ENCODE measurements at places on chromosomes 2 and 18.

DNA sequence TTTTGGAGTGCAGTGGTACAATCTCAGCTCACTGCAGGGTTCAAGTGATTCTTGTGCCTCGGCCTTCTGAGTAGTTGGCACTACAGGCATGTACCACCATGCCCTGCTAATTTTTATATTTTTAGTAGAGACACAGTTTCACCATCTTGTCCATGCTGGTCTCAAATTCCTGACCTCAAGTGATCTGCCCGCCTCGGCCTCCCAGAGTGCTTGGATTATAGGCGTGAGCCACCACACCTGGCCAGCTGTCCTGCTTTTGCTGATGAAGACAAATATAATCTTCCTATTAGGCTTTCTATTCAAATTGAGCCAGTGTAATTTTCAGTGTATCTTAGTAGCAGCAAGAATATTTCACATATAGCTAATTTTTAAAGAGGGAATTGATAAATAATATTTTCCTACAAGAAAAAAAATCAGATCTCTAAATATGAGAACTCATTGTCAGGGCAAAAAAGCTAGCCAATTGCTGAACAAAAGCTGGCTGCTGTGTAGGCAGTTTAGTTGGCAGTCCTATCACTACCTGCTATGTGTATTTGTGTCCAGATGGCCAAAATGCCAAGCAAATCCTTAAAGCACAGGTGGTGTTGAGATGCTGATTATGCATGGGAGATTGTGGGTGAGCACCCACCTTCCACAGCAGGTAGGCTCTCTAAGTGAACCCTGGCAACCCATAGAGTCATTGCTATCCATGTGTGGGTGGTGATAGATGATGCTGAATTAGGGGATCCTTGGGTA lies 60.8 kb upstream of the STAM2 start:
- DNase-seq, result no peak

DNA sequence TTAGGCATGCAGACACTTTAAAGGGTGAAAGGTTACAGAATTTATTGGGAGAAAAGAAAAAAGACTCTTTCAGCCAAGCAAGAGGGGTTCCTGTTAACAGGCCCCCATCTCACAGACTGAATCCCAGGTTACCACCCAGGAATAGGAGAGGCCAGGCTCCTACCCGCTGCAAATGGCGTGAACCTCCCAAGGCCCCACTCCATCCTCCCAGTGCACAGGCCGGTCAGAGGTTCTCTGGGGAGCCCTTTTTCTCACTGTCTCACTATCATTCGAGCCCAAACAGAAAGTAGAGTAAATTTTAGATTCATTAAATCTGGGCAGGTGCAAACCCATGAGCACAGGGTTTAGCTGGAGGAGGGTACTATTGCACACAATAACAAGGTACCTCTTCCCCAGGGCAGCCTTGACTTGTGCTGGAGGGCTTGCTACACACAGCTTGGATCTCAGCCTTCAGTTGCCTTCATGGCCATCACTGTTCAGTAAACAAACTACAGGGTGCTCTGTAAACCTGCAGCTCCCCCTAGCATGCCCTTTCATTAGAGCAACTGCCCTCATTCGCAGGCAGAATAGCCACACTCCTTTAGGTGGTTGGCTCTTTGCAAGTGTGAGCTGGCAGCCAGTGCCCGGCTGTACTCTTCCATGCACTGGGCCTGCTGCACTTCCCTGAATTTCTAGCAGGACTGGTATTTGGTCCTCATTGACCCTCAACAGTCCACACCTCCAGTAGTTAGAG lies 7.3 kb upstream of the PLEK start:
- no peak for DNase-seq

- DNase-seq, result no peak
Observed at GRCh38 chr2:117853316-117853715, 38.8 kb downstream of the DDX18 start.

DNA sequence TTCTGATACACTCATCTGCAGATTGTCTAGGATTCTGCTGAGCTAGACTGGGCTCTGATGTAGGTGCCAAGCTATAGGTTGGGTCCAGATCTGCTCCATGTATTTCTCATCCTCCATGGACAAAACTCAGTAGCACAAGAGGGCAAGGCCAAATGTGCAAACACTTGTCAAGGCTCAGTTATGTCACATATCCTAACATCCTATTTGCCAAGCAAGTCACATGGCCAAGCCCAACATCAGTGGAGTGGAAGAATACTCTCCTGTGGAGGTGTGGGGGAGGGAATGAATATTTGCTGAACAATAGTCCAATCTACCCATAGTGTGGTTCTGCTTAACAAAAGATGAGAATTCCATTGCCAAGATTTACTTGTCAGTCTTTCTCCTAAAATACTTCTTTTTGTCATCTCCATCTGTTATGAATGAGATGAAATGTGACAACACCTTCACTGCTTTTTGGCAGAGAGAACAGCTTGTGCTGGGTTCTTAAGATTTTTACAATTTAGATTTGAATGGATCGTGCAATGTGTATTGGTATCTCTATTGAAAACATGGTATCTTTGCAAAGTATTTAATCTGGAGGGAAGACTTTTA lies 89.9 kb downstream of the OXER1 start:
- no peak for DNase-seq

DNA sequence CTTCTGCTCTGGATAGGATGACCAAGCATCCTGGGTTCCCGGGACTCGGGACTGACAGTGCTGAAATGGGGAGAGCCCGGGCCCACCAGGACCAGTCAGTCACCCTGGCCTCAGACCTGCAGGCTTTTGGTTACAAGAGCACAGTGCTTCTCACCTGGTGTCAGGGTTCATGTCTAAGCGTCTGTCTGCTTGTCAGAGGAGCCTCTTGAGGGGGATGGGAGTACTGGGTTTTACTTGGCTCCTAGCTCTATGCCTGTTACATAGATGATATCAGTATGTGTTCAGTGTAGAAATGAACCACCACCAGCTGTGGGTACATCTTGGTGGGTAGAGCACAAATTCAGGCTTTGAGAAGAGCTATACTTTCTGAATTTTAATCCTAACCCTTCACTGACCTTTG lies 29.9 kb downstream of the PCARE start:
- no peak for DNase-seq

- DNase-seq, result no peak
Observed at GRCh38 chr18:76985156-76985950, 147.2 kb downstream of the MBP start.

DNA sequence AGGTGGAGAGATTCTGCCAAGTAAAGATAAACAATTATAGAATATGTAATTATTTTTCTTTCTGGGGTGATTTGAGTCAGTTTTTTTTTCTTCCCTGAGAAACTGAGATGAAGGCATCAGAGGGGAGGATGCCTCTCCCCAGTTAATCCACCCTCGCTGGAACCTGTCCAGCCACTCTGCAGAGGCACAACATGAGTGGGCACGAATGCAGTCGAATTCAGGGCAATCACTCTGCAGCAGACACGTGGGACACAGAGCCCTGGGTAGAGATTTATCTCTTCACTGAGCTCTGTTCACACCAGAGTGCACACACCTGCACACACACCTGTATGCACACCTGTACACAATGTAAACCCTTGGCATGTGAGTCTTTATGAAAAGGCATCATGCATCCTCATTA lies 154.2 kb downstream of the DCDC2C start:
- DNase-seq, result no peak

GRCh38 chr2:238567996-238568395 lies 141.3 kb downstream of the ASB1 start:
- DNase-seq, result no peak

DNA sequence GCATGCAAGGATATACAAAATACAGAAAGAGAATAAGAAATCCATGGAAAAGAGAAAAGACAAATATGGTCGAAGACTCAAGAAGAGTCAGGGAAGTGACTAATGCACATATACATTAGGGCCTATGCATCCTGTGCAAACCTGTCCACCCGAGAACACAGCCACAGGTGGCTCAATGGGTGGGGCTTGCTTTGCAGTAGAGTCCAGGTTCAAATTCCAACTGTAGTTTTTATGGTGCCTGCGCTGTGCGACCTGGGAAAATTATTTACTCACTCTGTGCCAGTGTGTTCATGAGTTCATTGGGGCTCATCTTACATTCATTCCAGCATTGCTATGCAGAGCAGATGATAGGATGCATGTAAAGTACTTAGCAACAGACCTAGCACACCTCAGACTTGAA lies 244.7 kb downstream of the CTNNA2 start:
- no peak for DNase-seq

DNA sequence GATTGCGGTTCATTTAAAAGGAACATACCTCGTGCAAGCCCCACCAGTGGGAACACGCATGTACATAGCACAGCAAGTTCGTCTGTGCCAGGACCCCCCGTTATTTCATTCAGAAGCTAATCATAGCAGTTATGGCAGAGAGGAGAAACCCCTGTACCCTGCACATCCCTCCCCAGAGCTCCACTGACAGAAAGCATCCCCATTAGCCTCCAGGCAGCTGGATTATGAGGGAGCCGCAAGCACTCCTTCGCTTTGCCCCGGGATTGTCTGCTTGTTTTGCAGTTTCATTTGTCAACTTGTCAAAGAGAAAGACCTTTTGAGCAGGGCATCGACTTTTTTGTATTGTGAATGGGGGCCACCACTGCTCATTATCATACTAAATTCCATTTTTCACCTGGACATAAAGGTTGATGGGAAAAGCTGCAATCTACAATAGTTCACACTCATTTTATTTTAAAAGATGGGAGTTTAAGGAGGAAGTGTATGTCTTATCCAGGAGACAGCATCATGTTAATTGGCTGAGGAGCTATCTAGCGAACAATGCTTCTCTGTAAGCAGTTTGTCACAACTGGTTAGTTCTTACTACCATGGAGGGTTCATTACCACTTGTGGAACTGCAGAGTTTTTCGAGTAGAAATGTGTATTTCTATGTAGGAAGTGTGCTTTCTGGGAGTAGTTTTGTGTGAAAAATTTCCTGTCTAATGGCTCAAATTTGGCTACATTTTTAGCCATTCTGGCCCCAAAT lies 255.3 kb downstream of the THSD7B start:
- DNase-seq, result no peak

- DNase-seq, result no peak
Observed at GRCh38 chr2:181781078-181781786, 100.9 kb upstream of the NEUROD1 start.

- DNase-seq, result no peak
Observed at GRCh38 chr2:173298536-173299097, 56.1 kb upstream of the CDCA7 start.

- no peak for DNase-seq
Observed at GRCh38 chr2:191855382-191855781, 8.5 kb upstream of the CAVIN2 start.

DNA sequence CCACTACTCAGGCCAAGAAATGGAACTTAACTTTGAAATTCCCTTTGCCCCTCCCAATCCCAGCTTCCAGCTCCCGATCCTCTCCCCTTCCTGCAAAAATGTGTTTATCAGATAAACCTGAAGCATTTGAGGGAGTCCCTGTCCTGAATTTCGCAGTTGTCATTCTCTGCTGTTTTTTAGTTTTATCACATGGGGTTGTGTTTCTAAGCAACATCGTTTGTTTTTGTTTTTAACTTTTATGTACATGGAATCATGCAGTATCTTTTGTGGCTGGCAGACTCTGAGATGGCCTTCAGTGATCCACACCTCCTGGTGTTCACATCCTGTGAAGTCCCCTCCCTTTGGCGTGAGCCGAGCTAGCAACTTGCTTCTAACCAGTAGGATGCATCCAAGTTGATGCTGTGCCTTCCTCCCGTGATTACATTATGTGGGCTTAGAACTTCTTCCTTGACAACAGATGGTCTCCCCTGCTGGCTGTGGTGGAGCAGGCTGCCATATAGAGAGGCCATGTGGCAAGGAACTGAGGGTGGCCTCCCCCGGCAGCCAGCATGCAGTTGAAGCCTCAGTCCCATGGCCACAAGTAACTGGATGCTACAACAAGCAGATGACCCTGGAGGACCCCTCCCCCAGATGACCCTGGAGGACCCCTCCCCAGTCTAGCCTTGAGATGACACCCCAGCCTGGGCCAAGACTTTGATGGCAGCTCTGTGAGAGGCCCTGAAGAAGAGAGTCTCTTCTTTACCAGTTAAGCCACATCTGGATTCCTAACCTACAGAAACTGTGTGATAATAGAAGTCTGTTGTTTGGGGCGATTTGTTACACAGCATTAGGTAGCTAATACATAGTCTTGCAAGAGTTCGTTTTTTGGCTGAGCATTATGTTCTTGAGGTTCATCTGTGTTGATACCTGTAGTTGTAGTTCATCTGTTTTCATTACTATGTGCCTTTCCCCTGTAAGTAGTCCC lies 27.7 kb downstream of the SH3BP4 start:
- no peak for DNase-seq

GRCh38 chr2:60867848-60868247 lies 13.5 kb upstream of the REL start:
- no peak for DNase-seq

Measured in activated T-cell treated with anti-CD3 and anti-CD28 coated beads, Interleukin-2, amount 50 U/mL, for 72 hours (primary cell).